ENCODE measurements at places on chromosomes 7 and 10.
A peak's percentile ranks its signal among the peaks of the same experiment; 100 is the strongest.

- no peak for DNase-seq
Measured at GRCh38 chr10:121183236-121183635, 332.1 kb downstream of the WDR11 start.

GRCh38 chr7:139108266-139109187, 993 bp downstream of the ZC3HAV1 start:
- no peak for DNase-seq

- no peak for DNase-seq
Measured at GRCh38 chr7:31679574-31680305, 7.3 kb upstream of the PPP1R17 start.

- no peak for DNase-seq
Measured at GRCh38 chr7:86643561-86644281, at the start of gene GRM3. Gene GRM3 (plus strand): TSS chr7:86643909. CDS start chr7:86765146, 121,237 bp downstream.

DNA sequence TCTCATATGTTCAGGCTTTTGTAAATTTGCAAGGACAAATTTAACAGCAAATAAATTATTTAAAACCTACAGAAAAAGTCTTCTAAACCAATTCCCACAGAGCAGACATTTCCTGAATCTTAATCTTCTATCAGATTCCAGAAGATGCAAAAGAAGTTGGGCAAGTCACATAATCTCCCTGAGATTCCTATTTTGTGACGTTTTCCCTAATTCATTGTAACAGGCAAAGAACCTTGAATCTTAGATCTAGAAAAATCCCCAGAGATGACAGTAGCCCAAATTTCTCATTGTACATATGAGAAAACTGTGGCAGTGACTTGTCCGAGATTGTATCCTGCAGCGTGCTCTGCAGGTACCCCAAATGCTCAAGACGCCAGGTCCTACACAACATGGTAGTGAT, 4.9 kb downstream of the ITPRID1 start:
- DNase-seq: no peak

DNA sequence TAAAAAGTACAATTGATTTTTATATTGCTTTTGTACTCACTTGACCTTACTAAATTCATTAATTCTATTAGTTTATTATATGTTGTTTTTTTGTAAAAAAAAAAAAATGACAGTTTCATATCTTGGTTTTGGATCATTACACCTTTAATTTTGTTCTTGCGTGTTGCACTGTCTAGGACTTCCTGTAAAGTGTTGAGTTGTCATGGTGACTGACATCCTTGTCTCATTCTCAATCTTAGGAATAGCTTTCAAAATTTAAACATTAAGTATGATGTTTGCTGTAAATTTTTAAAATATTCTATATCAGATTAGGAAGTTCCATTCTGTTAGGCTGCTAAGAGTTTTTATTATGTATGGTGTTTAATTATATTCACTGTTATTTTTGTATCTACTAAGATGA, 139.1 kb downstream of the ARHGAP12 start:
- no peak for DNase-seq

DNA sequence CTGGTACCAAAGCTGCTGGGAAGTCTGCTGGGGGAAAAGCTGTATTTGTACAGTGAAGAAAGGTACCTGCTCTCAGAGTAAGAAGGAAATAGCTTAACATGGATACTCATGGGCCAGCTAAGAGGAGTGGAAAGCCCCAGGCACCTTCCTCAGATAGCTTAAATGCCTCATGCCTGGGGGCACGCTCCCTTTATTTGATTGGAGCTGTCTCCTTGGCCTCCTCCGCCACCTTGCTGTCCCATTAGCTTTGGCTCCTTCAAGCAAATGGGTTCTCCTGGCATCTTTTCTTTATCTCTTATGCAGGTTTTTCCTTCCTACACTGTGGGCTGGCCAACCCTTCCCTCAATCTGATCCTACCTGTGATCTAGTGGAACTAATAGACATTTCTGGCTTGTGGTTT, 318.5 kb downstream of the SH2D4B start:
- DNase-seq: no peak

- no peak for DNase-seq
Measured at GRCh38 chr7:27133409-27134231, 3.1 kb upstream of the HOXA4 start.

GRCh38 chr7:106239406-106239805, 45.4 kb downstream of the NAMPT start:
- DNase-seq: no peak

- no peak for DNase-seq
Measured at GRCh38 chr10:74934100-74934812, 107.9 kb downstream of the KAT6B start.

DNA sequence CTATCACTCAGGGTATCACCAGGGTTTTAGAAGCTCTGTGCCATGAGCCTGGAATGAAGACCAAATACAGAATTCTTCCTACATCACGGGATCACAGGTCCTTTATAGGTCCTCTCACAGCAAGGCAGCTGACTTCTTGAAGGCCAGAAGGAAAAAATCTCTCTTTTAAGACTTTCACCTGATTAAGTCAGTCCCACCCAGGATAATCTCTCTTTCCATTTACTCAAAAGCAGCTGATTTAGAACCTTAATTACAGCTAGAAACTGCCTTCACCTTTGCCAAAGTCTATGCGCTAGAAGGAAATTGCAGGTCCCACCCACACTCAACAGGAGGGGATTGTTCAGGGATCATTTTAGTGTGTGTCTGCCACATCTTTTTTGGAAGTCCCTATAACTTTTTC, 135.1 kb downstream of the RAB11FIP2 start:
- DNase-seq: no peak

GRCh38 chr10:86715156-86715795, 41.1 kb upstream of the BMPR1A start:
- DNase-seq: no peak

- no peak for DNase-seq
Measured at GRCh38 chr10:110651044-110651958, 7.2 kb downstream of the RBM20 start.

- no peak for DNase-seq
Measured at GRCh38 chr10:50395271-50395670, 144.0 kb upstream of the ASAH2 start.

- no peak for DNase-seq
Measured at GRCh38 chr10:51729822-51730555, 30.6 kb upstream of the CSTF2T start.

- no peak for DNase-seq
Measured at GRCh38 chr7:44755698-44756627, 7.3 kb downstream of the ZMIZ2 start.

GRCh38 chr10:71970331-71970730, 6.1 kb downstream of the CHST3 start:
- no peak for DNase-seq

- no peak for DNase-seq
Measured at GRCh38 chr10:113031147-113031546, 81.1 kb downstream of the TCF7L2 start.

GRCh38 chr7:148021507-148022045, 569.0 kb upstream of the C7orf33 start:
- DNase-seq: no peak

- peak; percentile 60 for DNase-seq
Measured at GRCh38 chr7:1922071-1922869, 252.2 kb downstream of the ELFN1 start.

- DNase-seq: no peak
Measured at GRCh38 chr7:14902589-14903067, at the start of gene DGKB. Gene DGKB (minus strand): TSS chr7:14902751.

DNA sequence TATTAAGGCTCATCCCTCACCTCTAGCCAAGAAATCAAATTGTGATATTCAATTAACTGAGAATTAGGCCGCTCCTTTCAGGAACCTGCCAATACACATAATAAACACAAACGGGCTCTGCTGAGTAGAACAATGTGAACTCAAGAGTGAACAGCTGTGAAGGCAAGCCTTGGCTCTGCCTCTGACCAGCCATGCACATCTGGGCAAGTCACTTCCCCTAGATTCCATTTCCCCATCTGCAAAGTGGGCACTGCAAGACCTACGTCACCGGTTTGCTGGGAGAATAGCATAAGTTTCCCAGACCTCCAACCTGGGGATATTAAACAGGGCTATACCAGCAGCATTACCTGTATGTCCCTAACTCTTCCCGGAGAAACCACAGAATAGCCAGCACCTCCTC, 355.2 kb downstream of the TNS3 start:
- no peak for DNase-seq

GRCh38 chr10:1552406-1552805, 184.9 kb downstream of the ADARB2 start:
- no peak for DNase-seq

- DNase-seq: no peak
Measured at GRCh38 chr10:47381427-47382379, 2.4 kb downstream of the ZNF488 start.

GRCh38 chr10:88582806-88583583, at the start of gene RNLS:
Gene RNLS (minus strand): TSS chr10:88583318.
- DNase-seq: peak; percentile 43

GRCh38 chr7:152015600-152015999, 9.9 kb upstream of the GALNT11 start:
- no peak for DNase-seq

- no peak for DNase-seq
Measured at GRCh38 chr10:17122726-17123661, 6.6 kb downstream of the CUBN start.

- DNase-seq: no peak
Measured at GRCh38 chr10:69801434-69802315, at the start of gene COL13A1. Gene COL13A1 (plus strand): TSS chr10:69801906. CDS start chr10:69802424, 518 bp downstream.

- no peak for DNase-seq
Measured at GRCh38 chr7:103009466-103010185, 65.0 kb downstream of the FBXL13 start.

- DNase-seq: peak; percentile 30
Measured at GRCh38 chr10:67803588-67804394, 34.2 kb downstream of the DNAJC12 start.

DNA sequence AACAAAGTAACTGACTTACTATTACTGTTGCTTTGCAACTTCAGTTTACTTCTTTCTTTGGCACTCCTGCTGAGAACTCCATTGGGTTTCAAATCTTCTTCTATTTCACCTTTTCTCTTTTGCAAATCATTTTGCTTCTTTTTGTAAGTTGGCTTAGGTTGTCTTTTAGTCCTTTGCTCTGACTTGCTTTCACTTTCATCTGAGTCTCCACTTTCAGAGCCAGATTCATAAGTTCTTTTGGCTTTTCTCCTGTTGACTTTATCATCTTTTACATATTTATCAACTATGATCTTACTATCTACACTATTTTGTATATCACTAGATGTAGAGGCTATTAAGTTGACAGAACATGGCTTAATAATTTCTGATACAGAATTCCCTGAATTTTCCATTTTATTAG, 73.4 kb downstream of the NRBF2 start:
- DNase-seq: no peak

GRCh38 chr10:2665772-2666171, 401.6 kb upstream of the PFKP start:
- no peak for DNase-seq

DNA sequence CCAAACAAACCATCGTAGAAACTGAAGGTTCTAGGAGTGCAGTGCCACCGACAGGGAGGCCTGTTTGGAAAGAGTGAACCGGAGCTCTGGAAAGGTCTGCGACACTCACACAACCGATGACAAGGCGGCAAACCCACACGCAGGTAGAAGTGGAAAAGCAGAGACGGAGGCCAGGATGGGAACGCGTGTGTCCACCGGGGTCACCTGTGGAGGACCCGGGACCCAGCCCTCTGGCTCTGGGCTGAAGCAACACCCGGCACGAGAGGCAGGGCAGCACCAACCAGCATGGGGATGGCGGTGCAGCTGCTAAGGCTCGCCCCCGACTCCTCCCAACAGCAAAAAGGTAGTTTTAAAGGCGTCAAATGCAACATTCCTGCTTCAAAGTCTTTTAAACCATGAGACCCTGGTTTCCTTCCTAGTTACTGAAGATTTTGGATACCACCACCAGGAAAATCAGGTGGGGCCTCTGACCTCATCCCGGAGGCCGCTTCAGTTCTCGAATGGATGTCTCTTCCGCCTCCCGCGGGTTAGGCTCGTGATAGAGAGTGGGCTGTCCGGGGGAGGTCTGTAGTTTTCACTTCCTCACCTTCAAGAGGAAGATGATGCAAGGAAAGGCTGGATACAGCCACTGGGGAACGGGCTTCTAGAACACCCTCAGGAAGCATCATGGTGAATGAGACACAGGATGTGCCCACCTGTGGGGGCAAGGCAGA, 115.5 kb downstream of the SMURF1 start:
- no peak for DNase-seq

DNA sequence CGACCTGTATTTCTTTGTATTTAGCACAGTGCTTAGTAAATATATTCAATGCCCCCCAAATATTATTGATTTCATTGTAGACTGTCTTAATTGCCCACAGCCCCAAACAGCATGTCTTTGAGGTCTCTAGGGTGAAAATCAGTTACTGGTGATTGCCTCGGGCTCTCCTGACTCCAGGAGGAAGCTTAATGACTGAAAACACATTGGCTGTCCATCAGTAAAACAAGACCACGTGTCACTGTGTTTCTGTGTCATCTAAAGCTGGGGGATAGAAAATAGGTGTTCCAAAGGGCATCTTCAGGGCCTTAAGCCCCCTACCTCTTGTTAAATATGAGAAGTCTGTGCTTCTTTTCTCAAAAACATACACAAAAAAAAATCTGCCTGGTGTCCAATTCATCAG, 67.9 kb downstream of the CACNA2D1 start:
- no peak for DNase-seq

- DNase-seq: no peak
Measured at GRCh38 chr7:107394276-107394675, 75.6 kb upstream of the GPR22 start.

DNA sequence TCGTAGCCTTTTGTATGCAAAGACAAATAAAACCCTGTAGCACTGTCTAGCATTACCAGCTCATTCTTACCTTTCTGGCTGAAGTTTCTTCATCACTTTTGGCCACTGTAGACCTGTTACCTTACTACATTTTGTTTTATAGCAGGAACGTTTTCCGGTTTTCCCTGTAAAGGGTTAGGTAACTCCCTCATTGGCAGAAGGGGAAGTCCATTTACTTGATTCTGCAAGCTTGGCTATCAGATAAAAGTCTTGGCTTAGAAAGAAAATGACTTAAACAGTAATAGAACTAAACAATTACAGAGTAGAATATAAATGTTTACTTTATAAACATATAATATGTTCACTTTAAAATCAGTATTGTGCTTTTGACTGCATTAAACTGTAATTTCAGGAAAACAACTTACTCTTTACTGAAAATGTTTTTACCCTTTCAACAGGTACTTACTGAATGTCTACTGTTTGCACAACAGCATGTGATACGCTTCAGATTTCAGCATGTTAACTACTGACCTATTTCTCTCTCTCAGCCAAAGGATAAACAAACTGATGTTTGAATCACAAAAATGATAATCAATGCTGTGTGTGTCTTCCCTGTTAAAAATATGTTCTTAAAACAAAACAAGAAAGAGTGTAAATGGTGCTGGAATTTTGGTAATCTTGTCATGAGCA, 67.1 kb downstream of the OTUD1 start:
- no peak for DNase-seq

GRCh38 chr7:155268921-155269650, 28.6 kb upstream of the INSIG1 start:
- DNase-seq: no peak

- no peak for DNase-seq
Measured at GRCh38 chr10:88372051-88372715, 210.9 kb downstream of the RNLS start.

All from stimulated activated CD4-positive, alpha-beta T cell treated with anti-CD3 and anti-CD28 coated beads, Interleukin-12 subunit alpha, Interleukin-12 subunit beta, amount 100 ng/mL, for 48 hours (primary cell).